ENCODE measurements at places on chromosomes 13 and 19. TPM values are rescaled to one million over a fixed set of nuclear protein-coding genes. Genes with fewer than 3 reads are reported as not detected.

- H3K4me3 ChIP-seq, result peak overlapping the region; percentile 87
- peak; percentile 8 for DNase-seq
- no peaks in the 10 kb centered on the region for H3K27me3 ChIP-seq
- H3K36me3 ChIP-seq, result peaks cover 8% of the 10 kb centered on the region
- H3K27ac ChIP-seq, result peak overlapping the region; percentile 72
Measured at GRCh38 chr19:34428549-34429285, 536 bp downstream of the UBA2 start.

Gene PSG4
- total RNA-seq, result 0.84 TPM

DNA sequence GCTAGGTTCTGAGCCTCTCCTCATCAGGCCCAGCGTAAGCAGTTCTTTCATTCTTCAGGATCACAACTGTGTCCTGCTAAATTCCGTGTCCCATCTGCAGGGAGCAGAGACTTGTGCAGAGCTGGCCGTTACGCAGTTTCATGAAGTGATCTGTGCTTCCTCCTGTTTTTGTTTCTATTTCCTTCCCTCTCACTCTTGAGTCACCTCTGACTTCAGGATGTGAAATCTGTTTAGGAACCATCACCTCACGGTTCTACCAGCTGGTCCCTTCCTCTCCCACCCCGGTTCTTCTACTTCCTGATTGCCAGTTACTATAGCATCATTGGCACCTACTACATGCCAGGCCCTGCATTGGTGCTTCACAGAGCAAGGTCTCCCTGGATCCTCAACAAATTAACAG is 8.5 kb downstream of the MAU2 start:
- peaks cover 18% of the 10 kb centered on the region for H3K36me3 ChIP-seq
- H3K27me3 ChIP-seq, result no peaks in the 10 kb centered on the region
- DNase-seq, result no peak
- no peak overlapping the region for H3K27ac ChIP-seq
- H3K4me3 ChIP-seq, result no peak overlapping the region
- H3K4me1 ChIP-seq, result peaks cover 1% of the 10 kb centered on the region

DNA sequence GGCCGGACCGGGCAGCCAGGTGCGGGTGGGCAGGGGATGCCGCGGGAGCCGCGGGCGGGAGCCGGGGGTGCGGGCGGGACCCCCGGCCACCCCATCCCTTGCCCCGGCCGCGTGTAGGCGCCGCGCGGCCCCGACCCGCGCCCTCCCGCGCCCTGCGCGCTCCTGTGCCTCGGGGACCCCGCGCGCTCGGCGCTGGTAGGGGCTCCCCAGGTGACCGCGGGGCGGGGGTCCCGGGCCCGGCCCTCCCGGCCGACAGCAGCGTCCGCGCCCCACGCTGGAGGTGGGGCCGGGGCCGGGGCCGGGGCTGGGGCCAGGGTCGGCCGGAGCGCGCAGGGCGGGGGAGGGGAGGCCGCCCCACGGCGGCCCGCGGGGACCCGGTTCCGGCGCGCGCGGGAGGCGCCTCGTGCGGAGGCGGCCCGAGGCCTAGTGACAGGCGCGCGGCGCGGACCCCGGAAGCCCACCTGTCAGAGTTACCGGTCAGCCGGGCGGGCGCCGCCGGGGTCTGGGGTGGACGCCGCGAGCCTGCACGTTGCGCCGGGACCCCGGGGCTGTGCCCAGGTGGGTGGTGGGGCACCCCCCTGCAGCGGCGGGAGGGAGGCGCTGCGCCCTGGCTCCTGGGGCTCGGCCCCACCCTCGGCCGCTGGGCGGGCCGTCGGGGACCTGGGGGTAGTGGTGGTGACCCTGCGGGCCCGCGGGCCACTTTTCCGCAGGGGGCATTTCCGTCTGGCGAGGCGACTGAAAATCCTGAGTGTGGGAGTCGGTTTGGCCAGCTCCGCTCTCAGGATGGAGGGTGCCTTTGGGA is 518 bp downstream of the TFDP1 start:
- DNase-seq, result no peak
- peak overlapping the region; percentile 73 for H3K4me3 ChIP-seq
- H3K36me3 ChIP-seq, result peaks cover 11% of the 10 kb centered on the region
- no peaks in the 10 kb centered on the region for H3K27me3 ChIP-seq

Gene PEAK3
- total RNA-seq, result not detected

Gene SHISA7
- 0.09 TPM for total RNA-seq

DNA sequence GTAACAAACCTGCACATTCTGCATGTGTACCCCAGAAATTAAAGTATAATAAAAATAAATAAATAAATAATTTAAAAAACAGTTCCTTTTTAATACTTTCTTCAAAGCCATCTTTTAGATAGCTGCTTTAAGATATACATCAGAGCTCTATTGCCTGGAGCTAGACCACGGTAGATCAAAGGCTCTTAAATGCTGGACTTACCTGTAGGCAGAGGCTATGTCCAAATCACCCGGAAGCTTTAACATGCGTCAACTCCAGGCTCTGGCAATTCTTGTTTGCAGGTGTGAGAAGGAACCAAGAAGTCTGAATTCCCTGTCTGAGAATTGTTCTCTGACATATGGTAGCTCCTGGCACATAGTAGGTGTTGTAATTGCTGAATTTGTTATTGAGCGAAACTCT is 1.6 kb upstream of the METTL21C start:
- H3K4me1 ChIP-seq, result peaks cover 3% of the 10 kb centered on the region
- DNase-seq, result no peak
- H3K4me3 ChIP-seq, result no peak overlapping the region
- no peaks in the 10 kb centered on the region for H3K36me3 ChIP-seq
- no peak overlapping the region for H3K27ac ChIP-seq
- peaks cover 3% of the 10 kb centered on the region for H3K27me3 ChIP-seq

Gene KCNC3
- not detected for total RNA-seq

Gene ZNF681
- 1.3 TPM for total RNA-seq

GRCh38 chr13:21637296-21637695 is 33.3 kb upstream of the MICU2 start:
- H3K4me3 ChIP-seq, result no peak overlapping the region
- no peaks in the 10 kb centered on the region for H3K36me3 ChIP-seq
- H3K27ac ChIP-seq, result no peak overlapping the region
- H3K27me3 ChIP-seq, result no peaks in the 10 kb centered on the region
- peaks cover 7% of the 10 kb centered on the region for H3K4me1 ChIP-seq

Gene PRTN3
- not detected for total RNA-seq

Gene KIR3DL2
- total RNA-seq, result not detected

DNA sequence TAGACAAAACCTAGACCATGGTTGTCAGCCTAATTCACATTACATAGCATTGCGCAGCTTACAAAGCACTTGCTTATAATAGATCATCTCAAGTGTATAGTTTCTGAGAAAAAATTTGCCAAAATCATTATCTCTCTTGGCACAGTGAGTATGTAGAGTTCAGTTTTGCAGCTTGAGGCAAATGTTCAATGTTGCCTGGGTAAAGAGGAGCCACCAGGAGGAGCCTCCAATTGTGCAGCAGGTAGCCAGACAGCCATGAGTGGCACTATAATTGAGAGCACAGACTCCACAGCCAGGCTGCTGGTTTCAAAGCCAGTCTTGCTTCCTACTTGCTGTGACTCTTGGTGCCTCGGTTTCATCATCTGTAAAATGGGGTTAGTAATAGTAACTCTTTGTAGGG is 24.0 kb upstream of the OLFM4 start:
- no peak for DNase-seq
- H3K4me3 ChIP-seq, result no peak overlapping the region

DNA sequence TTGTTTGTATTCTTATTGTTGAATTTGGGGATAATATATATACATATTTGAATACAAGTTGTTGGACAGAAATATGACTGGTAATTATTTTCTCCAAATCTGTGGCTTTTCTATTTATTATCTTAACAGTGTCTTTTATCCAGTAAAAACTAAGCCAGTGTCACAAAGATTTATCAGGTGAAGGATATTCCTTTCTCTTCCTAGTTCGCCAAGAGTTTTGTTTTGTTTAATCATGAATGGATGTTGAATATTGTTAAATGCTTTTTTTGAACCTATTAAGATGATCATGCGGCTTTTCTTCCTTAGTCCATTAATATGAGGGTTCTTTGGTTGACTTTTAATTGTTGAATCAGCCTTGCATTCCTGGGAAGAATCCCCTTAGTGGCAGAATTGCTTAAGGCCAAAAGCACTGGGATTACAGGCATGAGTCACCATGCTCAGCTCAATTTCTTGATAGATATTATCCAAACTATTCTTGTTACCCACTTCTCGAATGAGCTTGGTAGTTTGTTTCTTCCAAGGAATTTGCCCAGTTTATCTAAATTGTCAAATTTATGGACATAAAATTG is 53.3 kb downstream of the TEX26 start:
- DNase-seq, result peak; percentile 75
- H3K27me3 ChIP-seq, result no peaks in the 10 kb centered on the region
- H3K36me3 ChIP-seq, result no peaks in the 10 kb centered on the region
- H3K27ac ChIP-seq, result no peak overlapping the region

DNA sequence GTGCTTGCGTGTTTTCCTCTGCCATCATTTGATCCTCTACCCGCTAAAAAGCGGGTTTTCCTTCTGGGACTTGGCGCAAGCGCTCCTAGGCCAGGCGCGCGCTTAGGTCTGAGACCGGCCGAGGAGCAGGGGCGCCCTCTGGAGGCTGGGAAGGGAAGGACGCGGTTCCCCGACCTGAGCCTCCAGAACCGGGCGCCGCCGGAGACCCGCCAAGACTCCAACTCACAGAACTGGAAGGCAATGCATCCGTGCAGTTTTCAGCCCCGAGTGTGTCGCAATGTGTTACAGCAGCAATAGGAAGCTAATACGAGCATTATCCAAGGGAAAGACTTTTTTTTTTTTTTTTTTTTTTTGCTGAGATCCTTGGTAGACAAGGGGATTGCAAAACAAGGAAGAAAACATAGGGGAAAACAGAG is 190.9 kb downstream of the COL4A1 start:
- no peaks in the 10 kb centered on the region for H3K36me3 ChIP-seq
- no peak overlapping the region for H3K27ac ChIP-seq
- no peak overlapping the region for H3K4me3 ChIP-seq
- no peaks in the 10 kb centered on the region for H3K27me3 ChIP-seq

- H3K36me3 ChIP-seq, result no peaks in the 10 kb centered on the region
- no peaks in the 10 kb centered on the region for H3K27me3 ChIP-seq
- H3K27ac ChIP-seq, result no peak overlapping the region
- no peak for DNase-seq
- H3K4me3 ChIP-seq, result no peak overlapping the region
Measured at GRCh38 chr13:54805743-54806142, 1777.1 kb downstream of the OLFM4 start.

DNA sequence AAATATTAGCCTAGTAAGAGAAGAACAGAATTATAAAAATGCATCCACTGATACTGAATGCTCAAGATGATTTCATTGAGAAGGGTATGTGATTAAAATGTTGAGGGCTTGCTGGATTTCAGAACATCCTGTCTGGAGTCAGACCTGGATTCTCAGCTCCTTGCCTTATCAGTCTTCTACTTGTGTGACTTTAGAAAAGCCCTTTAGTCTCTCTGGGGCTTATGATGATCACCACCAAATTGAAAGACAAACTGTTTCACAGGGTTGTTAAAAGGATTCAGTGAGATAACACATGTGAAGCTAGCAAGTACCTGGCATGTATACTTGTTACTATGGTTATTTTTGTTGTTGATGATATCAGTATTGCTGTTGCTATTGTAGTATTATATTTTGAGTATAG is 118.4 kb downstream of the GPC6 start:
- no peaks in the 10 kb centered on the region for H3K27me3 ChIP-seq
- no peak overlapping the region for H3K27ac ChIP-seq
- no peaks in the 10 kb centered on the region for H3K36me3 ChIP-seq
- DNase-seq, result no peak
- H3K4me3 ChIP-seq, result no peak overlapping the region

DNA sequence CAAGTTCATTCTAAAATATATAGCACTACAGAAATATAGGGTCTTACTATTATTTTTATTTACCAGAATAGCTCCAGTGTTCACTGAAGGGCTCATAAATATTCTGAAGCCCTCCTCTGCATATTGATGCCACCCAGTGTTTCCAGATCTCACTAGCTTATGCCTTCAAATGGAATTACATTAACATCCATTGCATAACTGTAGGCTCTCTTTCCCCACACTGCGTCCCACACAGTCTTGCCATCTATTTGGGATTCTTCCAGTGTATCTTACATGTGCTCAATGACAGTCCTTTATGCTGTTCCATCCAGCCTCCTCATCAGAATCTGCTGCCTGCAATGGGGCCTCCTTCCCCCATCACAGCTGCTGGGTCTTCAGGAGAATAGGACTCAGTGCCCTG is 137.2 kb downstream of the CYSLTR2 start:
- H3K4me1 ChIP-seq, result peaks cover 13% of the 10 kb centered on the region
- no peak for DNase-seq
- no peak overlapping the region for H3K27ac ChIP-seq
- no peaks in the 10 kb centered on the region for H3K36me3 ChIP-seq
- no peak overlapping the region for H3K4me3 ChIP-seq
- H3K27me3 ChIP-seq, result no peaks in the 10 kb centered on the region

GRCh38 chr13:56283262-56283828 is 857.4 kb upstream of the PRR20A start:
- H3K27me3 ChIP-seq, result no peaks in the 10 kb centered on the region
- H3K4me1 ChIP-seq, result no peaks in the 10 kb centered on the region
- no peak overlapping the region for H3K4me3 ChIP-seq
- H3K27ac ChIP-seq, result no peak overlapping the region
- H3K36me3 ChIP-seq, result no peaks in the 10 kb centered on the region

- no peaks in the 10 kb centered on the region for H3K4me1 ChIP-seq
- no peaks in the 10 kb centered on the region for H3K27me3 ChIP-seq
- H3K27ac ChIP-seq, result no peak overlapping the region
- H3K36me3 ChIP-seq, result no peaks in the 10 kb centered on the region
- no peak for DNase-seq
Measured at GRCh38 chr19:15869109-15869555, 28.7 kb downstream of the CYP4F2 start.

Gene KLF1
- total RNA-seq, result not detected

GRCh38 chr13:70816853-70817252 is 708.6 kb upstream of the KLHL1 start:
- DNase-seq, result peak; percentile 23
- H3K27me3 ChIP-seq, result no peaks in the 10 kb centered on the region
- peaks cover 4% of the 10 kb centered on the region for H3K4me1 ChIP-seq
- H3K27ac ChIP-seq, result peak overlapping the region; percentile 59
- H3K36me3 ChIP-seq, result no peaks in the 10 kb centered on the region

DNA sequence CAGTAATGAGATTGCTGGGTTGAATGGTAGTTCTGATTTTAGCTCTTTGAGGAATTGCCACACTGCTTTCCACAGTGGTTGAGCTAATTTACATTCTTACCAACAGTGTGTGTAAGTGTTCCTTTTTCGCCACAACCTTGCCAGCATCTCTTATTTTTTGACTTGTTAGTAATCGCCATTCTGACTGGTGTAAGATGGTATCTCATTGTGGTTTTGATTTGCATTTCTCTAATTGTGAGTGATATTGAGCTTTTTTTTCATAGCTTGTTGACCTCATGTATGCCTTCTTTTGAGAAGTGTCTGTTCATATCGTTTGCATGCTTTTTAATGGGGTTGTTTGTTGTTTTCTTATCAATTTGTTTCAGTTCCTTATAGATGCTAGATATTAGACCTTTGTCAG is 245.0 kb downstream of the MTUS2 start:
- no peak for DNase-seq
- no peaks in the 10 kb centered on the region for H3K36me3 ChIP-seq
- no peaks in the 10 kb centered on the region for H3K27me3 ChIP-seq
- no peak overlapping the region for H3K27ac ChIP-seq
- H3K4me1 ChIP-seq, result no peaks in the 10 kb centered on the region

- no peak overlapping the region for H3K4me3 ChIP-seq
- H3K27me3 ChIP-seq, result no peaks in the 10 kb centered on the region
- no peak for DNase-seq
- peaks cover 10% of the 10 kb centered on the region for H3K36me3 ChIP-seq
- peaks cover 12% of the 10 kb centered on the region for H3K4me1 ChIP-seq
- H3K27ac ChIP-seq, result no peak overlapping the region
Measured at GRCh38 chr19:5288347-5288739, 52.3 kb downstream of the PTPRS start.

Gene DACH1
- 0.67 TPM for total RNA-seq

Gene CGB8
- total RNA-seq, result 15.8 TPM

Data from astrocyte (in vitro differentiated cells and primary cell).